Femur (tissue), 1 donor: ENCODE measurements at places on chromosomes 5 and 9.
A peak's percentile ranks its signal among the peaks of the same experiment; 100 is the strongest.

- DNase-seq = no peak
Observed at GRCh38 chr9:91882627-91883026, 67.4 kb downstream of the ROR2 start.

- peak; percentile 53 for DNase-seq
Observed at GRCh38 chr5:74035521-74035937, 409.5 kb downstream of the ARHGEF28 start.

DNA sequence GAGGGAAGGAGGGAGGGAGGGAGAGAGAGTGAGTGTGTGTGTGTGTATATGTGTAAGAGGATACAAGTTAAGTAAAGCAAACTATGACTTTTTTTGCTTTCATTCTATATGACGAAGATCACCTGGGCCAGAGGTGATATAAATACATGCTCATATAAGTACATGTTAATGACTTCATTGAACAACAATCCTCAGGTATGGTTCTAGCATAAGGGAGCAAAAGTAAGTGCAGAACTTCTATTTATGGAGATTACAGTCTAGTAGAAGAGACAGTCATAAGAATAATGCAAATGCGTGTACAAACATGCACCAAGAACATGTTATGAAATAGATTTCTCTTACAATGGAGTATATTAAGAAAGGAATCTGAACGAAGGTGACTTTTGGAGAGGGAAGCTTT, 1804.0 kb downstream of the MAT2B start:
- no peak for DNase-seq

DNA sequence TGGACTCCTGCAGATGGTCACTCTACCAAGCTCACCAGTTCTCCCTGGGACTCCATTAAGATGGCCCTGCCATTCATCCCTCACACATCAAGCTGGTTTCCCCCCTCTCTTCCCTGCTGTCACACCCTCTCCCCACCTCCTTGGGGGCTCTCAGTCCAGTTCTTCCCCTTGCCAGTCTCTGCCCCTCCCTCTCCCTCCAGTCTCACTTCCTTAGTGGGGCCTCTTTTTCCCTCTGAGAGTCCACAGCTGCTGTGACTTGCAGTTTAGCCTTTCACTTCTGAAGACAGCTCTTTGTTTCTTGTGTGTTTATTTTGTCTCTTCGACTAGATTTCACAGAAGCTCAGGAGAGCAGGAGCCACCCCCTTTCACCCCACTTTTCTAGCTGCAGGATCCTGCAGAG, 10.5 kb downstream of the DOCK2 start:
- peak; percentile 22 for DNase-seq

DNA sequence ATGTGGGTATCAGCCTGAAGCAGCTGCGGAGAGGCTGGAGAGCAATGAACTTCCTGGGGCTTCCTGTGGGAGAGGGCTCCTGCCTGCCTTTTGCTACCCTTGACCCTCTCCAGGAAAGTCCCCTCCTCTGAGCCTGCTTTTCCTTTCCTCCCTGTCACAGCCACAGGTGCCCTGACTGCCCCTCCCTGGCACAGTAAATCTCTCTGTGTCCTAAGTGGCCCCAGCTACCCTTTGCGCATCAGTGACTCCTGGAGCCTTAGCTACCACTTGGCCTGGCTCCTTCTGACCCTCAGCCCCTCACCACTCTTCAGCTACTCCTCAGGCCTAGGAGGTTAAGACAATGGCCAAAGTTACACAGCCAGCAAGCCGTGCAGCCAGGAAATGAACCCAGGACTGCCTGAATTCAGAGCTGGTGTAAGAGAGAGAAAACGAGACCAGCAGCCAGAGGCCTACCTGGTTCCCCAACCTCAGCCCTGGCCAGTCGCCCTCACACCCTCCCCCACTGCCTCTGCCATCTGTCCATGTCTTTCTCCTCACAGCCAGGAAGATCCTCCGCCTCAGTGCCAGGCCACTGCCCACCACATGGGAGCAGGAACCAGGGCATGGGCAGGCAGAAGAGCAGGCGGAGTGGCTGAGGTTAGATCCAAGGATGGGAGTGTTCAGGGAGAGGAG, 18.6 kb downstream of the CNTFR start:
- DNase-seq = no peak

DNA sequence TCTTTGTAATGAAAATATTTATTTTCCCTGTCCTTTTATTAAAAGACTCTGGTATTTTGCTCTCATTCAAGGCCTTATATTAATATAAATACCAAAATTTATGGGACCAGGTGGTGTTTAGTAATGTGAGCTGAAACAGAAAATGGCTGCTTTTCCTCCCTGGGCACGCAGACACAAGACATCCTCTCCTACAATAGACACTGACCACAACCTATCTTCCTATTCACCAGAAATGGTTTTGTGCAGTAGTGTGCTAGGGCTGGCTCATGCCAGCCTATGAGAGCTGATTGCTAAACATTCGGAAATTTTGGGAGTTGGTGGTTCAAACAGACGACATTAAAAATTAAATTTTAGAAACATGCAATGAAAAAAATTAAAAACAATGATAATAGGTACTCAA, 338.2 kb downstream of the BNC2 start:
- DNase-seq = no peak

DNA sequence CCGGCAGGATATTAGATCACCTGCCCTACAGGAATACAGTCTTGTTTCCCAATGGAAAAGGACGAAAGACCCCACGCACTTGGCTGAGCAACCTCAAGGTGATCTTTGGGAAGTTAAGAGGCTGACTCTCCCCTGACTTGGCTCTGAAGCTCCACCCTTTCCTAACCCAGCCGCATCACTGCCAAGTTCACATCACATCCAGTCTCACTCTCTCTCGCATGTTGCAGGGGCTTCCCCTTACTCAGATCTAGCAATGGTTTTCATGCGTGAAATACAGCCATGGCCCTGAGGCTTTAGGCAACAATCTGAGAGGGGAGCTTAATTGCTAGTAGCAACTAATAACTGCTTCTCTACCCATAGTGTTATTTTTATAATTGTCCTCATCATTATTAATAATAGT, 211.6 kb downstream of the DOCK8 start:
- no peak for DNase-seq

DNA sequence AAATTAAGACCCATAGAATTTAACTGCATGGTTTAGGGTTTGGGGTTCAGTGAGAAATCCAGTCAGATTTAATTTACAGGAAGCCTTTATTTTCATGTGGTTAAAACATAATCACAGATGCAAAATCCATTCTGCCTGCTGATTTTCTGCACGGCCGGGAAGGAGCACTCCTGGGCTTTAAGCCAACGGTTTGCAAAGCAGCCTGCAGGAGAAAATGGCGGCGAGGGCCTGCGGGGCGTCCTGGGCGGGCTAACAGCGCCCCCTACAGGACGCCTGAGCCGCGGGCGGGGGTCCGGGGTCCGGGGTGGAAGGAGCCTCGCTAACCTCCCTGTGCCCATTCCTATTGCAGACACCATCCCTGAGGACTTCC, 47.6 kb downstream of the THBS4 start:
- peak; percentile 93 for DNase-seq

DNA sequence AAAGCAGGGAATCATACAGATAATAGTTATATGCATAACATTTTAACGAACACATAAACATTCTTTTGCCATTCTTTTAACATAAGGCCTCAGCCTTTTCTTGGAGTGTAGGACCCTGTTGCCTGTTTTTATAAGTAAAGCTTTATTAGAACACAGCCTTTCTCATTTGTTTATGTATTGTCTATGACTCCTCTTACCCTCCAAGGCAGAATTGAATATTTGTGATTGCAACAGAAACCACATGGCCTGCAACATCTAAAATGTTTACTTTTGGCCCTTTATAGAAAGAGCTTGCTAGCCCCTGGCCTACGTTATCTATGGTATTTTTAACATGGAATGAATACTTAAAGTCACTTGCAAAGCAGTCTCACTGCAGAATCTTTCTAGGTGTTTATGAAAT, 2.6 kb downstream of the SLC31A1 start:
- DNase-seq = no peak

- no peak for DNase-seq
Observed at GRCh38 chr9:92176800-92177185, 61.6 kb upstream of the SPTLC1 start.

DNA sequence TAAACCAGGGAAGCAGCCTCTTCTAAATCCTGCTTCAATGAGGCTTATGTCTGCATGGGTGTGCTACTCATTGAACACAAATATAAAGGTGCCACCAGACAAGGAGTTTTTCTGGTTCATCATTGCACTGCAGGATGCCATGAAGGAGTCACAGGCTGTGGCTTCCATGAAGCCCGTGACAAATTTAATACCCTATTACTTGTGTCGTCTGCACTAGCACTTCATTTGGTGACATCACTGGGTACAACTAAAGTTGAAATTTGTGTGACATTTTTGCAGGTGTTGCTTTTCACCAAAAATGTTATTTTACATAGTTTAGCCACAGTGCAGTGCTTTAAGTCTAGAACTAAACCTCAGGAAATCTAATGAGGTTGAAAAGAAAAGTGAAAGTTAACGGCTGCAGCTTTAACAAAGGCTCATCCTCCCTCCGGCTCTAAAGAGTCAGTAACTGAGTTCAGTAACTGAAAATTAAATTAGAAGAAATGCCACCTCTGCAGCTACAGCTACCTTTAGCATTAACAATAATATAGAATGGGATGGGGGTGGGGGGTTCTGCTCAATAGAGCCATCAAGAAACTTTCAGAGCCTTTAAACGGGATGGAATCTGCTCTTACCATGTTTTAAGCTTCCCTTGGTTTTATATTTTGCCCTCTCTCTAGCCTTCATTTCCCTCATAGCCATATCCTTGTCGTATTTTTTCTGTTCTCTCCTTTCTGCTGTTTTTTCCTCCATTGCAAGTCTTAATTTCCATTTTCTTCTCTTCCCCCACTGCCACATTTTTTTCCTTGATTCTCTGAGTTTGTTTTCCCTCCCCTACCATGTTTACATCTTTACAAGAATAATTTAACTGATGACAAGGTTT, 233.8 kb upstream of the TMEM161B start:
- no peak for DNase-seq

DNA sequence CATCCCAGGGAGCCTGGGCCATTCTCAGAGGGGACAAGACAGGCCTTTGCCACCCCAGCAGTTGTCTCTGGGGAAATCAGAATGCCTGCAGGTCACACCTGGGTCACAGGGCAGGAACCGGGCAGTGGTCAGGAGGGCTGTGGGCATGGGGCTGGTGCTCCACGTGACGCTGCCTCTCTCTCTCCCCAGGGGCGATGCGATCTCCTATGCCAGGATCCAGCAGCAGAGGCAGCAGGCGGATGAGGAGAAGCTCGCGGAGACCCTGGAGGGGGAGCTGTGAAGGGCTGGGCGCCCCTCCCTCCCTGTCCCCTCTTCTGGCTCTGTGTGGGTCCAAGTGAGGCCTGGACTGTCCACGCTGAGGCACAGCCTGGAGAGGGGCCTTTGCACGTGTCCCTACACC, 8.6 kb downstream of the CACFD1 start:
- no peak for DNase-seq

DNA sequence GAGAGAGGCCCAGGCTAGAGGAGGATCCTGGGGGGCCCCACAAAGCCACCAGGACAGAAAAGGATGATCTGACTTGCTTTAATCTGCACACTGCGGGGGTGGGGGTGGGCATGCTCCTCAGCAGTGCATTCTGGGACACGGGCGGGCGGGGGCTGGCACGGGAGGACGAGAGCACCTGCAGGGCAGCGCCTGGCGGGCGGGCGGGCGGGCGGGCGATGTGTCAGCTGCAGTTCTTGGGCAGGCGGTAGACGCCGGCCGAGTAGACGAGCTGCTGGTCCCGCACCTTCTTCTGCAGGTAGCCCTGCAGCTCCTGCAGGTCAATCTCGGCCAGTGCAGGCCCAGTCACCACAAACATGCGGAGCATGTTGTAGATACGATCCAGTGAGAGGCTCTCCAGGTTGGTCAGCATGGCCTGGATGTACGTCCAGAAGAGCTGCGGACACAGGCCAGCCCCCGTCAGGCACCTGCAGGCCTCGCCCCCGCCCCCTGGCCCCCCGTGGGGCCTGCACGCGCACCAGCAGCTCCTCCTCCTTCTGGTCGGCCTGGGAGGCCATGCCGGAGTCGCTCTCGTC, 3.0 kb upstream of the TMEM210 start:
- DNase-seq = no peak

DNA sequence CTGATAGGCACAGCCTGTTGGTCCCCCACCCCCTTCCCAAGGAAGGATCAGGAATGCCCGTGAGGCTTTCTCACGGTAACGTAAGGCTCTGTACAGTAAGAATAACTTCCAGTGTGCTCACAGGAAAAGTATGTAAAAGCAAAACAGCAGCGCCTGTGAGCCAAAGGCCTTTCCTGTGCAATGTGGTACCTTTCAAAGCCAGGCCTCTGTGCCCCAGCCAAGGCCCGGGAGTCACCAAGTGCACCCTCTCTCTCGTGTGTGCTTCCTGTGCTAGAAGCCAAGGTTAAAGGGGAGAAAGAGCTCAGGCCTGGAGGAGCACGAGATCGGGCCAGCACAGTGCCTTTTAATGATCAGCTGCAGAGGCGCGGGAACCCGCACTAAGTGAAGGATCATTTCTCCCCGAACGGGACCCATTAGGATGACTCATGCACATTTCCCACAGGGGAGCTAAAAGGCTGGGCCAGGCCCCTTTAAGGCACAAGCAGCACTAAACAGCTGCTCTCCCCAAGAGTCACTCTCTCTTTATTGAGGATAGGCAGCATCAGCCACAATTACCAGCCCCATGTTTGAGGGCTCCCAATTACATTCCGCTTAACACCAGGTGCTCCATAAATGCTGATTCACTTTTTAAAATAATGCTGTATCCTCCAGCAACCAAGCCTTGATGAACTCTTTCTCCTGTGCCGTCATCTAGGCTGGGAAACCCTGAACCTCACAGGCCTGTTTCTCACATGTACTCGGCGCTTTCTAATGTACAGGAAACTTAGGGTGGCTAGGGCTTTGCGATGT, 42.8 kb downstream of the SHB start:
- DNase-seq = peak; percentile 72

- DNase-seq = no peak
Observed at GRCh38 chr5:137286025-137286610, 213.0 kb downstream of the SPOCK1 start.

GRCh38 chr5:126965487-126965886, 64.9 kb downstream of the MARCHF3 start:
- DNase-seq = no peak

GRCh38 chr5:73201547-73202513, 28.8 kb downstream of the TMEM174 start:
- DNase-seq = peak; percentile 69

DNA sequence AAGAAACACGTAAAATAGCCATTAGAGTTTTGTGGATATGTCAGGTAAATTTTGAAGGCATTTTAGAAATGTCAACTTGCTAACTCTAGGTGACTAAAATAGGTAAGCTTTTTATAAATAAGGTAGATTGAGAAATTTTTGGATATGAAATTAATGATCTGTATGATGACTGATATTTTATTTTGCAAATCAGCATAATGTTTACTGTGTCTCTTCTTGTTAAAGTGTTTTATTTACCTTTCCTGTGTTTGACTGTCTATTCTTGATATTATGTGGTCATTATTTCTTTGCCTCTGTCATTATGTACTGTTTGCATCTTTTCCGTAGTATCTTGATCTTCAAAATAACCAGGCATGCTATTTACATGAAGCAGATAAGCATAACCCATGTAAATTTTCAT, 58.4 kb downstream of the ZCCHC7 start:
- DNase-seq = no peak
